ENCODE measurements at places on chromosomes 4 and X.

- no peak for DNase-seq
Observed at GRCh38 chrX:37817579-37817978, 29.8 kb downstream of the DYNLT3 start.

- no peak for DNase-seq
Observed at GRCh38 chrX:50154429-50154828, 46.4 kb downstream of the AKAP4 start.

- no peak for DNase-seq
Observed at GRCh38 chr4:16682975-16683374, 215.5 kb downstream of the LDB2 start.

DNA sequence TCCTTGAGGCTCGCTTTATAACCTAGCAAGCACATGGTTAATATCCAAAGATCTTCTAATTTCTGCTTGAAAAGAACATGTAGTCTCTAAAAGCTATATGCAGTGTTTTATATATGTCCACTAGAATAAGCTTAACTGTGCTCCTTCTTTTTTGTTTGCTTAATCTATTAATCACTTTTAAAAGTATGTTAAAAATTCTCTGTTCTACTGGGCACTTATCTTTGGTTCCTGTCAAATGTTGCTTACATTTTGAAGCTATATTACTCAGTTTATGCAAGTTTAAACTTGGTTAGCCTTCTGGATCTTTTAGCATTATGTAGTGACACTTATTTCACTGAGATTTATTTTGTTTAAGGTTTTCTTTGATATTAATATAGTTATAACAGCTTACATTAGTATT, 32.5 kb downstream of the MAOA start:
- DNase-seq: no peak

DNA sequence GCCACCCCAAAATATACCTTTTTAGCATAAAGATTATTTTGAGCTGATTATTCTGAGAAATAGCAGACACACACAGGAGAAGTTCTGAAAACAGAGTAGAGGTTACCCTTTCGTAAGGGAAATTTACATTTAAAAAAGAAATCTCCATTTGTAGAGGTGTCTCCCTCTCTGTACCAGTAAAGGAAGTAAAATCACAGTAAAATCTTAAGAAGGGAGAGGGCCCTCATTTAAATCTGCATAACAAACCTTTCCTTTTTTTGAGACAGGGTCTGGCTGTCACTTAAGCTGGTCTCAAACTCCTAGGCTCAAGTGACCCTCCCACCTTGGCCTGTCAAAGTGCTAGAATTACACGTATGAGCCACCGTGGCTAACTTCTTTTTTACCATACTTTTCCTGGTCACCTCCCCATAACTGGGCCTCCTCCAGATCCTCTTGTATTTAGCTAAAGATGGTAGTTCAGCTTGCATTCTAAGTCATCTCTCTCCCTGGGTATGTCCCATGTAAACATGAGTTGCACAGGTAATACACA, 92.2 kb upstream of the INTU start:
- no peak for DNase-seq

GRCh38 chr4:143344041-143344440, 7.4 kb downstream of the GAB1 start:
- no peak for DNase-seq

DNA sequence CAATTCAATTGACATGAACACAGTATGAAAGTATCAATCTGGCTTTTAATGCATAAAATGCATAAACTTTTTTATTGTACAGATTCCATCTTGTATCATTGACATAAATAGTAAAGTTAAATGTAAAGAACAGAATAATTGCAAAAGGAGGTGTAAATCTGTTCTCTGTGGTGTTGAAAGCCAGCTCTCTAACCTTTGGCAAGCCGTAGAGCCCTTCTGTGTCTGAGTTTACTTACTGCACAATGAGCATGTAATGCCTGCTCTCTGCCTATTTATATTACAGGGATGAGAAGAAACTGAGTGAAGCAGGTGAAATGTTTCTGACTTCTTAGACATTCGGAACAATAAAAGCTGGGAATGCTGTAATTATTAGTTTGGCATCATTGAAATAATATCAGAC, 389.3 kb upstream of the EPHA5 start:
- DNase-seq: no peak

DNA sequence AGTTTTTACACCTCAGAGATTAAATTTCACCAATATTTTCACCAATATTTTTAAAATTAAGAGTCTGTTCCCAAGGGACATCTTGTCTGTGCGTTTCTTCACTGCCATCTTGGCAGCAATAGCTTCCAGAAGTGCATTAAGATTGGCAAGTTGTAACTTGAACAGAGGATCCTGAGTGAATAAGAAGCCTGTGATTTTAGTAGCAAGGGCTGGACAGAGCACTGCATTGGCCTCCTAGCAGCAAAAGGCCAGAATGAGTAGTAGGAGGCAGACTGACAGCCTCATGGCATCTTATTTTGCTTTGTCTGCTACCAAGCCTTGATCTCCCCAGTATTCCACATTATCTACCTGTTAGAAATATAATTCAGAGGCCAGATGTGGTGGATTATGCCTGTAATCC, 138.4 kb downstream of the CPE start:
- no peak for DNase-seq

- no peak for DNase-seq
Observed at GRCh38 chr4:83625821-83626220, 89.9 kb downstream of the GPAT3 start.

GRCh38 chr4:67333664-67334063, 211.6 kb downstream of the CENPC start:
- no peak for DNase-seq

DNA sequence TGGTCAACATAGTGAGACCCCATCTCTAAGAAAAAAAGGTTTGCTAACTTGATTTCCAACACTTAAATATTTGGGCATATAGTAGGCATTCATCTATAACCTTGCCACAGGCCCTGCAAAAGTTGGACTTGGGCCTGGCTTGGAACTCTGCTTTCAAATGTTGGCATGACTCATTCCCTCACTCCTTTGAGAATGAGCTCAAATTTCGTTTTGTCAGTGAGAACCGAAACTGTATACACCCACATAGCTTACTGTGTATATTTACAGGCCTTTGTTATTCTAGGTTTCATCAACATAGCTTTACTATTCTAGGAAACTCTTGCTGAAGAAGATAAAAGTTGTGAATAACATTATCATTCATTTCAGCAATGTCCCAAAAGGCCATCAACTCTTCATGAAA, 88.7 kb upstream of the ELOVL6 start:
- DNase-seq: no peak

- peak; percentile 23 for DNase-seq
Observed at GRCh38 chr4:77893451-77893850, 30.8 kb downstream of the MRPL1 start.

DNA sequence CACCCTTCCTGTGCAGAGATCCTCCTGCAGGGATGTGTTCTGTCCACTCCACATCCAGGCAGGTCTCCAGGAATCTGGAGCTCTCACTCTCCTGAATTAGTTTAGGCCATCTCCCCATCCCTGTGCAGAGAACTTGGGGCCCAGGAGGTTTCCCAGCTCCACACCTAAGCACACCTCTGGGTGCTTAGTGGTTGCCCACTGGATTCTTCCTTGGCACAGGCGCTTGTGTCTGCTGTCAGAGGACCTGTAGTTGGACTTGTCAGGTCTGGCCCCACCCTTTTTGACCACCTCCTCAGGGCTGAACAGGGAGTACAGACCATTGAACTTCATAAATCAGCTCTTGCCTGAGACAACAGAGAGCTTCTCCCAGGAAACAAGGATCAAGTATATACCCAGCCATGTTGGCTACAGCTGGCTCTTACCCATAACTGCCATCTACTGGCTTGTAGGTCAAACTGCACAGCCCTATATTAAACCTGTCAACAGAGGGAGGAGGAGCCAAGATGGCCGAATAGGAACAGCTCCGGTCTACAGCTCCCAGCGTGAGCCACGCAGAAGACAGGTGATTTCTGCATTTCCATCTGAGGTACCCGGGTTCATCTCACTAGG, 275.5 kb downstream of the PPARGC1A start:
- DNase-seq: peak; percentile 66

GRCh38 chr4:26141911-26142638, 178.7 kb upstream of the RBPJ start:
- DNase-seq: no peak

DNA sequence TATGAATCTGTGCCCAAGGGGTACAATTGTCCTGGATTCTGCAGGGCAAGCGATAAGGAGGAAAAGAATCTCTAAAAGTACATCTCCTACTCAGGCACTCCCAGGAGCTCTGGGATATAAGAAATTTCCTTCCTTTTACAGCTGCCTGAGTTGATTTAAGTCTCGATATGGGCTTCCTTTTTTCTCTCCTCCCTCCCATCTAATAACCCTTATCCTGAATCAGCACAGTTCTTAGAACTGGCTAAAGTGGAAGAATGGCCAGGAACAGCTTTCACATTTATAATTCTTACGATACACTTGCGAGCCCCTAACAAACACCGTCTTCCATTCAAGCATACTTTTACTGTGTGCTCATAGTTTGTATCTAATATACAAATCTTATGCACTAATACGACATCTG, 21.2 kb downstream of the LRP2BP start:
- no peak for DNase-seq

DNA sequence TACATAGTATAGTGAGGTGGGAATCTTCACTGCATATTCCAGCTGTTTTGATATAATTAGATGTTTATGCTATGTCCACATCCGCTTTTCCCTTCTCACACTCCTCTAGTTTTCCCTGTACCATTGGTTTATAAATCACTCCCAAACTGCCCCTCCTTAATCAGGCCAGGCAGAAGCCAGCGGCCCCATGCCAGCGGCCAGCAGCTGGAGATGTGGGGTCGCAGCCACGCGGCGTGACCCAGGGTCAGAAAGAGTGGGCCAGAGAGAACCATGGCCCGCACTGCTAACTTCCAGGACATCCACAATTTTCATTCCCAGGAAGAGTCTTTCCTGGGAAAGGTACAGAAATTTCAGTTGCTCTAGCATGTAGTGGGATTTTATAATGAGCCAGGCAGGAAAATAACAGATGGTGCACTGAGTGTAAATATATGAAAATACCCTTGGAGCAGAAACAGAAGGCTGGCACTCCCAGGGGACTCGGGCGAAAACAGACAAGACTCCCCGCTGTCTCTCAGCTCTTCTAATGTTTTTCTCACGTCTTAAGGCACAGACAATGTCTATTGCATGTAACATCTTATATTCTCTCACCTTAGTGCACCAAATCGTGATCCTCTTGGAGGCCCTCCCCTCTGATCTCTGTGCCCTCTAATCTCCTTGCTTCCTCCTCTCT, 145.9 kb upstream of the ZFP42 start:
- DNase-seq: no peak

DNA sequence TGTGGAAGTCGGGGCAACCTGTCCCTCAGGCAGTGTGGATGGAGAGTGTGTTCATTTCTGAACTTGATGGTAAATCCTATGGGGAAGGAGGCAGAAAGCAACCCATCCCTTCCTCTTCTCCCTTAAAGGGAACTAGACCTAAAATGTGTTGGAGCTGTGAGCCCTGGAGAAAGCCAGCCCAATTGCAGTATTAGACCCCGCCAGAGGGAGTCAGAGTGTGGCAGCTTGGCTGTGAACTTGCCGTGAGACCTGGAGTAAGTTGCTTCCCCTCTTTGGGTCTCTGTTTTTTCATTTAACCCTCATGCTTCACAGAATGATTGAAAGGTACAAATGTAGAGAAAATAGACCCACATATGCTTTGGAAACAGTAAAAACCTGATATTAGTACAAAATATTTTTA, 108.7 kb upstream of the PAK3 start:
- DNase-seq: peak; percentile 18

DNA sequence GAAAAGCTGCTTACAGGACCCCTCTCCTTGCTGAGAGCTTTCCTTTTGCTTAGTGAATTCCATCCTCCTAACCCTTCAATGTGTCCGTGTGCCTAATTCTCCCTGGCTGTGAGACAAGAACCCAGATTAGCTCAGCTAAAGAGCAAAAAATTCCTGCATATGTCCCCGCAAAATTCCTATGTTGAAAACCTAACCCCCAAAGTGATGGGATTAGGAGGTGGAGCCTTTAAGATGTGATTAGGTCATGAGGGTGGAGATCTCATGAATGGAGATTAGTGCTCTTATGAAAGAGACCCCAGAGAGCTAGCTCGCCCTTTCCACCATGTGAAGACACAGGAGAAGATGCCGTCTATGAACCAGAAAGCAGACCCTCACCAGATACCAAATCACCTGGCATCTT, 503.0 kb upstream of the DIAPH2 start:
- DNase-seq: no peak

- DNase-seq: no peak
Observed at GRCh38 chr4:110682311-110682710, 59.4 kb upstream of the PITX2 start.

GRCh38 chr4:25663781-25664180, 8.1 kb downstream of the SLC34A2 start:
- DNase-seq: no peak

DNA sequence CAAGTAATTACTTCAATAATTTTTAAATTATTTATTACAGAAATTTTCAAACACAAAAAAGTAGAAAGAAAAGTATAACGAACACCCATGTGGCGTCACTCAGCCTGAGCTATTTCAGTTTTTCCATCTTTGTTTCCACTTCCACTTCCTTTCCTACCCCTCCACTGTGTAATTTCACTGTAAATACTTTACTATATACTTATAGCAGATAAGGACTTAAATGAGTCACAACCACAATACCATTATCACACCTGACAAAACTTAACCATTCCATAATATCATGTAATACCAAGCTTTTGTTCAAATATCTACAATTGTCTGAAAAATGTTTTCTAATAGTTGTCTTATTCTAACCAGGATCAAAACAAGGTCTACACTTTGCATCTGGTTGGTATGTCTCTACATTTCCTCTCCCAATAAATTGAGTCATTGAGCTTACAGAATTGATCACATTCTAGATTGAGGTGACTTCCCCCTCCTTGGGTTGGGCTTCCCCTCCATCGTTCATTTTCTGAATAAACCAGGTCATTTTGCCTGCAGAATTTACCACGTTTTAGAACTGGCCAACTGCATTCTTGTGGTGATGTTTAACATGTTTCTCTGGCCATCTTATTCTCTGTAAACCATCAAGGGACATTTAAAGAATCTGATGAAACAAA, 48.7 kb downstream of the ATP10D start:
- DNase-seq: no peak

DNA sequence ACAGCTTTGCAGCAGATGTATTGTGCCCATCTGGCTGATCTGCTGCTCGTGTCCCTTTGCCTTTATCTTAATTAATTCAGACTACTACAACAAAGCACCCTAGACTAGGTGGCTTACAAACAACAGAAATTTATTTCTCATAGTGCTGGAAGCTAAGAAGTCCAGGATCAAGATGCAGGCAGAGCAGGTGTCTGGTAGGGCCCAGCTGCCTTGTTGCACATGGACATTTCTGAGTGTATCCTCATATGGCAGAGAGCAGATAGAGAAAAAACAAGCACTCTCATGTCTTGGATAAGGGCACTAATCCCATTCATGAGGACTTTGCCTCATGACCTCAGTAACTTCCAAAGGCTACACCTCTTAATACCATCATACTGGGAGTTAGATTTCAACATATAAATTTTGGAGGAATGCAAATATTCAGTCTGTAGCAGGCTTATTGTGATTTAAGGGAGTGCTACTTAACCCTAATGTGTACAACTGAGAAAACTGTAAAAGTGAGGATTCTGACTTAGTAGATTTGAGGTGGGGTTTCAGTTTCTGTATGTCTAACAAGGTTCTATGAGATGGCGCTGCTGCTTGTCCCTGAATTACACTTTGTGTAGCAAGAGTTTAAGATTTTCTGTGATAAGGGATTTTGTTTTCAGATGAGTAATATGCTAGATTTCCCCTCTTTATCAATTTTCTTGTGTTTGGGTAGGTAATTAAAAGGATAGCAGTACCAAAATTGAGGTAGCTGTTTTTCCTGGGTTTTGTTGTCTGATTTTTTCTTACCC, 473.2 kb upstream of the TECRL start:
- DNase-seq: no peak

- no peak for DNase-seq
Observed at GRCh38 chr4:183729069-183729406, 69.9 kb downstream of the TRAPPC11 start.

All from AML-193 (cell line).